ENCODE measurements at places on chromosomes 12 and 14.
A peak's percentile ranks its signal among the peaks of the same experiment; 100 is the strongest.

DNA sequence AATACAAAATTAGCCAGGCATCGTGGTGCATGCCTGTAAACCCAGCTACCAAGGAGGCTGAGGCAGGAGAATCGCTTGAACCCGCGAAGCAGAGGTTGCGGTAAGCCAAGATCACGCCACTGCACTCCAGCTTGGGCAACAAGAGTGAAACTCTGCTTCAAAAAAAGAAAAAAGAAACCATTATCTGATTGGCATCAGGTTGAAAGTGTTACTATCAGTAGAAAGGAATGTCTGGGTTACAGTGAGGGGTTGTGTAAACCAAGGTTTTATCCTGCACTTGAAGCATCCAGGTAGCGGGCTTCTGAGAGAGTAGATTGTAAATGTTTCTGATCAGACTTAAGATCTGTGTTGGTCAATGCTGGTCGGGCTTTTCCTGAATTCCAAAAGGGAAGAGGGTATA is 14.1 kb upstream of the OXA1L start:
- no peak for DNase-seq

GRCh38 chr14:40099316-40099715 is 667.1 kb upstream of the FBXO33 start:
- no peak for DNase-seq

DNA sequence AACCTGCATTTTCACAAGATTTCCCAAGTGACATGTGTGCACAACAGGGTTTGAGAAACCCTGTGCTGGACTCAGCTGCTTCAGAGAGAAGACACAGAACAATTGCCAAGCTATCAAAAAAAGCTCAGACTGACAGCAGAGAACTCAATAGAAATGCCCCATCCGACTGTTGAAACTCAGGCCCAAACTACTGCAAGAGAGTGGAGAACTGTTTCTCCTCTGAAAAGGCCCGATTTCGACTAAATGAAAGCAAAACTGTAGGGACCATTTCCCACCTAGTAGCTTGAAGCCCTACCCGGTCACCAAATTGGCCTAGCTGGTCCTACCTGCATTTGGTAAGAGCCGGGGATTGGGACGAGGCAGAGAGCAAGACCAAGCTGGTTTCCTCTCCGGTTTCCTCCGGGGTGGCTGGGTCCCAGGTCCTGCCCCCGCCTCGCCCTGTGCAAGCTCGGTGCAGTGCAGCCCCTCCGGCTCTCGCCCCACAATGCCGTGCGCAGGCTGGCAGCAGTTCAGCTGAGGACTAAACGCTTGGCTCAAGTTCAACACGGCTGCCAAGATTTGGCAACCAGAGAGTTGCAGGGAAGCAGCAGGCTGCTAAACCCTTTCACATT is 1180.6 kb downstream of the VRK1 start:
- DNase-seq: peak; percentile 62

GRCh38 chr12:90174198-90174510 is 465.5 kb upstream of the ATP2B1 start:
- DNase-seq: no peak

GRCh38 chr12:10331642-10332239 is 24.1 kb downstream of the KLRD1 start:
- DNase-seq: no peak

DNA sequence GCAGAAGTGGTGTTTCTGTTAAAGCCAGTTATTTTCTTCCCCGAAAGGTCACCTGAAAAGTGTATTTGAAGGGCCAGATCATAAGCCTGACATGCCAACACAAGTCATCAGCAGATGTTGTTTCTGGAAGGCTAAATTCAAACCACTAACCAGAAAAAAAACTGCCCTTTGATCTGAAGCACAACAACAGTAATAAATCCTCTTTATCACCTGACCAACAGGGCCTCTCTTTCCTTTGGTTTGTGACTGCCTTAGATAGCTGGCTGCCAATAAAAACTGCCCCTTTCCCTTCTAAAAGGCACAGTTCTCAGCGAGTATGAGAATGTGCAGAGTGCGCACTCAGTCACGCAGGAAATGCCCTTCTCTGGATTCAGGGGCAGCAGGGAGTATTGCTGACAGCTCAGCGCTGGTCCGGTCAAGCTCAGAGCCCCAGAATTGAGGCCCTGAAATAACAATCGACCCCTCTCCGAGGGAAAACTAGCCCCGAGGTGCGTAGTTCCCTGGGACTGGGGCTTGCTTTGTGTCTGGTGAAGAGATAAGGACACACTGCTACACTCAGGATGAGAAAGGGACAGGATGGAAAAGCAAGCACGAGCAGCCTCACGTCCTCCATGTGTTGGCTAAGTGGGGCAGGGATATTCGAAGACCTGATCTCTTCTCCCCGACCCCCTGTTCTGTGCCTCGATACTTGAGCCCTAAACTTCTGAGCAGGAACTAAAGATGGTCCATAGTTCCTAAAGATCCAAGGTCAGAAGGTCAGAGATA is 184.2 kb upstream of the GZMB start:
- DNase-seq: no peak

- no peak for DNase-seq
Observed at GRCh38 chr14:92880851-92881250, 42.1 kb upstream of the CHGA start.

Measured in effector CD4-positive, alpha-beta T cell (primary cell).